NCI-H2081 treated with DMSO at 0.1 percent for 48 hours (cell line): ENCODE measurements at places on chromosomes 4 and X.

DNA sequence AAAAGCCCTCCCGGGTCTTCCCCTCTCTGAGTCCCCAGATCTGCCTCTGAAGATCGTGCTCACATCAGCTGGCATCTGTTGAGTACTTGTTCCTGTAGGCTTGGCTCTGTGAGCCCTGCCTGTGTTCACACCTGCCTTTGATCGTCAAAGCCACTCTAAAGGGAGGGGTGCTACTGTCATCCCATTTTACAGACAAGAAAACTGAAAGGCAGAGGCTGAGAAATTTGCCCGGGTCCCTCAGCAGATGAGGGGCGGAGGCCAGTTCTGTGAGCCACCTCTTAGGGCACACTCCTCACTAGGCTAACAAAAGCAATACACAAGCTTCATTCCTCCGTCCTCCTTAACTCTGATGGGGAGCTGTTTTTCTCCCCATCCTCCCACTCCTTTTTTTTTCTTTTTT is 655 bp downstream of the CYTL1 start:
- DNase-seq: no peak

DNA sequence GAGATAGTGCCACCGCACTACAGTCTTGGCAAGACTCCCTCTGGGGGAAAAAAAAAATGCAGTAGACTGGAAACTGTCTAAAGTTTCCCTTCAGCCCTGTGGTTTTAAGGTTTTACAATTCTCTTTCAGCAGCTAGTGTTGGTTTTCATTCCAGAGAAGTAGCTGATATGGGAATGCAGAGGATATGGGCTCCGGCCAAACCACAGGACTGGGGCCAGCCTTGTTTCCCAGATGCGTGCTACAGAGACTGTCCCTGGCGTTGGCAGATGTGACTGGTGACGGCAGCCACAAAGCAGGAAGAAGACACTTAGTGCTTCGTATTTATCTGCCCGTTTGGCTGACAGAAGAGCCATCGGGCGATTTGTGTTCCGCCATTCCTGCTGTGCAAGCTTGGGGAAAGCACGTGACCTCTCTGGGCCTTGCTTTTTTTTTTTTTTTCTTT is 43.2 kb downstream of the ZBTB49 start:
- DNase-seq: no peak

DNA sequence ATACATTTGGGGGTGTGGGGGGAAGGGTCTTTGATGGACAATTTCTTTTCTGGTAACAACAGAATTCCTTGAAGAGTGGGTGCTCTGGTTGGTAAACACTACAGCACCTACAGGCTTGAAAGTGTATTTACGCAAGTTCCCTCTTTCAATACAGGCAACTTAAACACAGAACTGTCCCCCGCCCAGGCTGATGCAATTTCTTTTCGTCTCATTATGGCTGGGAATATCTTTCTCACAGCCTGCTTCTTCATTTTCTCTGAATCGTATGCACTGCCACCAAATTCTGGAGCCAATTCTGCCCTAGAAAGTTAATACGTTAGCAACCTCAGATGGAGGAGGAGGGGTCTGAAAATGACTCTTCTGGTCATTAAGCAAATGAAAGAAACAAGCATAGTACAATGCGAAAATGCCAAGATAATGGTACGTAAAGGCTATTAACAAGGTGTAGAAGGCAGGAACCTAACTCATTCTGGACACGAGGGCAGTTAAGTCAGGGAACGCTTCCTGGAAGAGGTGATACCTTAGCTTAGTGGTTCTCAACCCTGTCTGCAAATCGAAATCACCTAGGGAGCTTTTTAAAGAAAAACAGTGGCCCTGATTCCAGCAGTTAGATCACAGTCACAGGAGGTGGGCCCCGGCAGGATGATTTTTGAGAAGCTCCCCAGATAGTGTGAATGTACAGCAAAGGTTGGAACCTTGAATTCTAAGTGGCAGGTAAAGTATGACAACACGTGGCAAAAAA is 1.0 kb downstream of the AGA start:
- DNase-seq: no peak

DNA sequence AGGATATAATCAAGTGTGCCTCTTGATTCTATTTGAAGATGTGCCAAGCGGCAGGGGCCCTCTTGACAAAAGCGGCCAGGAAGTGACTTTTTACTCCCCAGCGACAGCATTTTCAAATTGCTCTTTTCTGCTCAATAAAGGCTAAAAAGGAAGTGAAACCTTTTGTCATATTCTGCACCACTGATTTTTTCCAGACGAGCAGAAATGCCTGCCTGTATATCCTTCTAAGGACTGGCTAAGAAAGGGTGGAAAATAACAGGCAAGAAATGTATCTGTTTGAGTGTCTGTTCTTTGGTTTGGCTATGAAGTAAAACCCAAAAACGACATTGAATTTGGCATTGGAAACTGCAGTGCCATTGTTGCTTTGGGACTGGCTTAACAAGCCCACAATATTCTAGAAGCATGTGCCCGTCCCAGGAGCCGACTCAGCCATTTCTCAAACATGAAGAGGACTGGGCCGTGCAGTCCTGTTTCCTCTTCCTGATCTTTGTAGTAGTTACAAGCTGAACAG is 25.4 kb downstream of the TMSB4X start:
- DNase-seq: no peak

- no peak for DNase-seq
Observed at GRCh38 chr4:82865592-82865991, 25.4 kb downstream of the SEC31A start.

GRCh38 chr4:76698141-76698540 is 199.8 kb downstream of the SOWAHB start:
- DNase-seq: no peak

DNA sequence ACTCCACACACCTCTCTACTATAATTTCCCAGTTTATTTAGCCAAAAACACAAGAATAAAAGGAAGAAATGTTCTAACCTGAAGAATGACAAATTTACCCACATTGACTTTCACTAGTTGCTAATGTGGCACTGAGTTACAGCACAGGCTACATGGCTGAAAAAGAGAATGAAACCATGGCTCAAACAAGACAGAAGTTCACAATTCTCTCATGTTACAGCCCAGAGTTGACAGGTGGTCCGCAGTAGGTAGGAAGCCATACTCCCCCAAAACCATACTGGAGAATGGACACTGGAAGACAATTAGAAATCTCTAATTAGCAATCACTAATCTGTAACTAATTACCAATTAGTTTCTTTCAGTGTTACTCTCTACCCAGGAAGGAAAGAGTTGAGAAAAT is 170.8 kb downstream of the ADGRA3 start:
- no peak for DNase-seq

DNA sequence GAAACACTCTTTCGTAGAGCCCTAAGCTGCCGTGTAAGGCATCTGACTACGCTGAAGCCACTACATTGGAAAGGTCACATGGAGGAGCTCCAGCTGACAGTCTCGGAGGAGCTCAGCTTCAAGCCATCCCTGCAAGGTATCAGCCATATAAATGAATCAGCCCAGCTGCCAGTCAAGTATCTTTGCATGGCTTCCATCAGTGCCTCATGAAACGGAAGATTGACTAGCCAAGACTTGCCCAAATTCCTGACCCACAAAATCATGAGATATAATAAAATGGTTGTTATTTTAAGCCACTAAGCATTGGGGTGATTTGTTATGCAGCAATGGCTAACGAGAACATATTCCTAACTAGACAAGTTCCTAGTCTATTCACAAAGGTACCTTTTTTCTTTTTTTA is 104.1 kb upstream of the SCOC start:
- DNase-seq: no peak

DNA sequence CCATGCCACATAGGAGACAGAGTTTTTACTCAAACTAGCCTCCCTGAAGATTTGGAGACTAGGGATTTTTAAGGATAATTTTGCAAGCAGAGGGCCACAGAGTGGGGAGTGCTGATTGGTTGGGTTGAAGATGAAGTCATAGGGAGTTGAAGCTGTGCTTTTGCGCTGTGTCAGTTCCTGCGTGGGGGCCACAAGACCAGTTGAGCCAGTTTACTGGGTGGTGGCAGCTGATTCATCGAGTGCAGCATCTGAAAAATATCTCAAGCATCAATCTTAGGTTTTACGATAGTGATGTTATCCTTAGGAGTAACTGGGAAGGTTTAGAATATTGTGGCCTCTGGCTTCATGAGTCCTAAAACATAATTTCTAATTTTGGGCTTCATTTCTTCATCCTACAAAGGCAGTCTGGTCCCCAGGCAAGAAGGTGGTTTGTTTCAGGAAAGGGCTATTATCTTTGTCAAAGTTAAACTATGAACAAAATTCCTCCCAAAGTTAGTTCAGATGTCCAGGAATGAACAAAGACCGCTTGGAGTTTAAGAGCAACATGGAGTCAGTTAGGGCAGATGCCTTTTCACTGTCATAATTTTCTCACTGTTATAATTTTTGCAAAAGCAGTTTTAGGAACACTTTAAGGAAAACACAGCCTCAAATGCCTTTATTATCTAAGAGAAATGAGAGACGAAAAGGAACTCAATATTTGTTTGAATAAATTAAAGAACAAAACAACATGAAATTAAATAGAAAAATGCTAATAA is 960.8 kb upstream of the PRKX start:
- no peak for DNase-seq

DNA sequence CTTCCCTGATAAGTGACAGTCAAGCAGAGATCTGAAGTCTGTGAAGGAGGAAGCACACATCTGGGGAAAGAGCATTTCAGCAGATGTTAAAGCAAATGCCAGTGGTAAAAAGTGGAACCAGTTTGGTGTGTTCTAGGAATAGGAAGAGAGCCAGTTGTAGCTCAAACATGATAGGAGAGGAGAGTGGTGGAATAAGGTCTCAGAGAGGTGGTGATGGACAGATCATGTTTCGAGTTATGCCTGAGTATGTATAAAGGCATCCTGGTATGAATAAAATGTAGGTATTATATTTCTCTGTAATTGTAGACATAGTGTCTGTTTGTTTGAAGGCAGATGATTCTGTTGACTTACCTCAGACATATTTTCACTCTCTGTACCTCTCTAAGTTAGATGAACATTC is 89.1 kb downstream of the LARP7 start:
- DNase-seq: no peak

DNA sequence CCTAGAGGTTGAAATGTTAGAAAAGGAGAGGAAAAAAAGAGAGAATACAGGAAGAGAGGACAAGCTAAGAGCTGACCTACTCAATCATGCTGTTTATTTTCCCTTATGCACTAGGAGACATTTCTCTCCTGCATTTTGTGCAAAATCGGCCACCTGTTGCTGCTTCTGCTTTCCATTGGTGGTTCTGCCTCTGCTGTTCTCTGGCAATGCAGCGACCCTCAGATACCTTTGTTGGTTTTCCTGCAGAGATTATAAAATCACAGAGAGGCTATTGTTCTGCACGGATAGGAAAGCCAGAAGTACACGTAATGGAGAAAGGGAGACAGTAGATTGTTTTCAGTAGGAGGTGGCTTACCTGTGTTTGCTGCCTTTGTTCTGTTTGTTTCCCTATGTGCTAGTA is 108.9 kb downstream of the UNC5C start:
- DNase-seq: no peak

DNA sequence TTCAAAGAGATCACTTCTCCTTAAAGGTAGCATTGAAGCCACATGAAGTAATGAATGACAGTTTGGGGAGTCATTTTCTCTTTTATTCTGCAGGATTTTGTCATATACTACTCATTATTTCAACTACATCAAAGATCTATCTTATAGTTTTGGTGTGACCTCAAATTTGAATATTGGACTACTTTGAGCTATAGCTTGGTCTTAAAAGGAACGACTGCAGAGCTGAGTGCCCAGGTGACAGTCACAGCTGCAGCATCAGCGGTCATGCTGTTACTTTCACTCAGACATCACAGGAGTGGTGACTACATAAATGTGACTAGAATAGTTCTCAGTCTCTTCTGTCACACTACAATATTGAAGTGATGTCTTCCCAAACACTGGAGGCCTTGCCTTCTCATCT is 10.7 kb upstream of the SPCS3 start:
- no peak for DNase-seq

- no peak for DNase-seq
Observed at GRCh38 chr4:169956091-169956843, 69.9 kb downstream of the MFAP3L start.

GRCh38 chrX:23811108-23811651 is 28.2 kb downstream of the SAT1 start:
- DNase-seq: no peak

GRCh38 chr4:176834531-176834930 is 41.8 kb upstream of the VEGFC start:
- DNase-seq: no peak

GRCh38 chr4:76725039-76725438 is 172.9 kb downstream of the SOWAHB start:
- DNase-seq: no peak

DNA sequence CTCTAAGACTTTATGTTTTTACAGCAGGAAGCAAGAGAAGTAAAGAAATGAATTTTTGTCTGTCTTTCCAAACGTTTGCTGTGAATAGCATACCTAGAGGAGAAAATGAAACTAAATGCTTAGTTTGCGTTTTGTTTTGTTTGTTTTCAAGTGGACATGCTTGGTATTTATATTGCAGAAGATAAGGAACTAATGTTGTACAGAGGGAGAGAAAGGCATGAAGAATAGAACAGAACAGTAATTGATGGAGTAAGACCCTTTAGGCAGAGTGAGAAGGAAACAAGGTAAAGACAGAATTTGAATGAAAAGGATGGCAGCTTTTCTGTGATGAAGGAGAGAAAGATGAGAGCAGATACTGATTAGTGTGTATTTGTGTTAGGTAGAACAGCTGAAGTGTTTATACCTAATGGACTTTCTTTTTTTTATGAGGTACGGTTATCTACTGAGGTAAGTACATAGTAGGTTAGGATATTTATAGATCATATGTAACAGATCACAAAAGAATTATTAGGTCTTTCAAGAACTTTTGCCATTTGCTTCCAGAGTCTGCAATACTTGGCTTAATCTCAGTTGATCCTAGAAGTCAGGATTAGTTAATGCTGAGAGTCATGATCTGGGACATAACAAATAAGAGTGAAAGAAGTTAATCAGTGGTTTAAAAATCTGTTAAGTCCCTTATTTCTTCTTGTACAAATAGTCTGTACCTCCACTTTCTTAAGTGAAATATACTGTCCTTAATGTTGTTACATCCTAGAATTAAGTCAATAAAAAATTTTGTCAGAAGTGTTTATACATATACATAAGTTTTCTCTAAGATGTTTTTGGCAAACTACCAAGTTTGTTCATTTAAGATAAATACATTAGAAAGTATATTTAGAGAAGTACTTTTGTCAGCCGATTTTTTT is 36.8 kb downstream of the FABP2 start:
- DNase-seq: no peak
